ENCODE measurements at places on chromosomes 16 and 17.

GRCh38 chr17:79952265-79952877 lies 83.3 kb downstream of the TBC1D16 start:
- no peak for DNase-seq

DNA sequence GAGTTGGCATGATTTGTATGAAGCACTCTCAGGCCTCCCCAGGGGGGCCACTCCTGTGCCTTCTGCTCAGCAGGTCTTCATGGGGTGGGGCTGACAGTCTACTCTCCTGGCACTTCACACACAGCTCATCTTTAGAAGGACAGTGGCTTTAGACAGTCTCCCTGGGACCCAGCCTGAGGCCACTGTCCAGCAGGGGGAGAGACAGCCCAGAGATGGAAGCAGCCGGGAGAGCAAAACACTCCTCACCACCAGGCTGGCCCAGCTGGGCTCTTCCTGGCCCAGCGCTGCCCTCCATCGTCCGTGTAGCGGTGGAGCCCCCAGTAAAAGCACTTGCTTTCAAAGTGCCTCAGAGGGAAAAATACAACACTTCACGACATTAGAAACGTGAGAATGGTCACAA lies 62.0 kb upstream of the CRHR1 start:
- no peak for DNase-seq

DNA sequence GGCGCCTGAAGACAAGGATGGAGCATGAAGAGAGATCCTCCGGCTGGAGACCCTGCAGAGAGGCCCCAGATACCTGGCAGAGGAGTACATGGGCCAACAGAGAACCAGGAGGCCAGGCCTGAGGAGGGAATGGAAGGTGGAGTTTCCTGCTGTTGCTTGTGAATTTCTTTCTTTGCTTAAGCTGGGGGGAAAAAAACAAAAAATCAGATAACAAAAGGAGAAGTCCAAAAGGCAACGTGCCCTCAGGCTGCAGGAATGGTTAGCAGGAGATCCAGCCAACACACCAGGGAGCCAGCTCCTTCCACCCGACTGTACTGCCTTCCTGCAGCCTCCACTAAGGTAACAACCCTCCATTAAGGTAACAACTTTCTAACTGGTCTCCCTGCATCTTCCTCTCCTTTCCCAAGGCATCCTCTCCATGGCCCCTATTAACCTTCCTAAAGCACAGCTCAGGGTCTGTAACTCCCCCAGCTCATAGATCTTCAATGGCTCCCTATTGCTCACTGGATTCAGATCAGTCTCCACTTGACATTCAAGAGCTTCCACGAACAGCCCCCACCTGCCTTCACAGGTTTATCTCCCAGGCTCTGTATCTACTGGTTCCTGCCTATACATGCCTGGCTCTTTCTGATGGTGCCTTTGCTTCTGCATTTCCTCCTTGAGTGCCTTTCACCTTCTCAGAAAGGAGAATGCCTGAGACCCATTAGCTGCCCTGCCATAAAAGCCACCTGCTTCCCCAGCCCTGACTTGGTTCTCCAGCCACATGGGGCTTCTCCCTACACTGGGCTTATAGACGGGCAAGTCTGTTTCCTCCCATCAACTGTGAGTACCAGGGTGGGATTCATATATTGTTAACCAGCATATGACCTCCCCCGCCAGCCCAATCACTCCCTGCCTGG lies 725 bp upstream of the ARL5C start:
- no peak for DNase-seq

- no peak for DNase-seq
Observed at GRCh38 chr17:18368946-18369345, 5.6 kb upstream of the SHMT1 start.

DNA sequence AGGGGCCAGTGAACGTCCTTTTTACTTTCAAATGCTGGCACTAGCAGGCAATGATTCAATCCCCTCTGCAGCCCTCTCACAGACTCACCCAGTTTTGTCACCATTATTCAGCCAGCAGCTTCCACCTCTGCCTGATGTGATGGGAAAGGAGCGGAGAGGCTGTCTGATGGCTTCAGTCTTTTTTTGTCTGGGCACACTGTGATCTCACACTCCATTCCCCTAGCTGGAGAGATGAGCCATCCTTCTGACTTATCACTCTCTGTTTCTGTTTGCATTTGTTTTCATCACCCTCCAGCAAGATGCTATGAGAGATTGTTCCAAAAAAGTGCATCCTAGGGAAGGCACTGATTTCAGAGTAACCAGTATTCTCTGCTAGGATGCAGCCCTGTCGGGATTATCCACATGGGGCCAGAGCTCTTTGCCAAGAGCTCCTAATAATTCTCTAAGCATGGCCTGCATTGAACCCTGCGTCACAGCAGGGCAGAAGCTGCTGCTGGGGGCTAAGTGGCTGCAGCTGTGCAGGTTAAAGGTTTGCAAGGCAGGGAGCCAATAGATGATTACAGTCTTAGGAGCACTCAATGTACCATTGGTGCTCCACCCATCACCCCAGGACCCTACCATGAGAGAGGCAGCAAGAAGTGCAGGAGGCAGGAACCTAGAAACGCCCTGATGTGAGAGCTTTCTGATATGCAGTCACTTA lies 236.1 kb upstream of the C16orf82 start:
- DNase-seq = no peak

DNA sequence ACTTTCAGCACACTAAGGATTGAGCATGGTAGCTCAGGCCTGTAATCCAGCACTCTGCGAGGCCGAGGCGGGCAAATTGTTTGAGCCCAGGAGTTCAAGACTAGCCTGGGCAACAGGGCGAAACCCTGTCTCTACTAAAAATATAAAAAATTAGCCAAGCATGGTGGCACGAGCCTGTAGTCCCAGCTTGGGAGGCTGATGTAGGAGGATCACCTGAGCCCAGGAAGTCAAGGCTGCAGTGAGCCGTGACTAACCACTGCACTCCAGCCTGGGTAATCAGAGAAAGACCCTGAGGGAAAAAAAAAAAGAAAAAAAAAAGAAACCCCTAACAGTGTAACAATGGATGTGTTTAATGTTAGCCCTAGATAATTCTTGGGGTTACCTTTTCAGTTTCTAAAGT lies 24.0 kb downstream of the PARN start:
- DNase-seq = no peak

GRCh38 chr17:41402161-41402560 lies 4.8 kb upstream of the KRT31 start:
- DNase-seq = no peak

GRCh38 chr17:8753976-8754440 lies 4.3 kb downstream of the SPDYE4 start:
- DNase-seq = no peak

GRCh38 chr17:49966767-49967166 lies 2.2 kb upstream of the DLX4 start:
- DNase-seq = no peak

DNA sequence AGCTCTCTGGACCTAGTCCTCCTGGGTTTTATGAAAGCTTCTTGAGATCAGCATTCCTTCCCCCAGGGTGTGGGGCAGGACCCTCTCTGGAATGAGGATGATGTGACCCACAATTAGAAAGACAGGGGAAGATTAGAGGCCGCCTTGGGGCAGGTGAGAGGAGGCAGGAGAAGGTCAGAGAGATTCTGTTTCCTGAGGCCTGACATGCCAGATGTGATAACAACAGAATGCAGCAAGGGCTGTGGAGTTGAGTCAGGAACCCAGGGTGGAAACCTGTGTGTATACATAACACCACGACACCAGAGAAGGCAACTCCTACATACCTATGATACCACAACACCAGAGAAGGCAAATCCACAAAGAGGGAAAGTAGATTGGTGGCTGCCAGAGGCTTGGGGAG lies 5.4 kb upstream of the SLC5A10 start:
- DNase-seq = no peak

- DNase-seq = no peak
Observed at GRCh38 chr17:35742896-35743477, 10.1 kb downstream of the GAS2L2 start.

GRCh38 chr16:7420843-7421242 lies 88.2 kb downstream of the RBFOX1 start:
- DNase-seq = no peak

DNA sequence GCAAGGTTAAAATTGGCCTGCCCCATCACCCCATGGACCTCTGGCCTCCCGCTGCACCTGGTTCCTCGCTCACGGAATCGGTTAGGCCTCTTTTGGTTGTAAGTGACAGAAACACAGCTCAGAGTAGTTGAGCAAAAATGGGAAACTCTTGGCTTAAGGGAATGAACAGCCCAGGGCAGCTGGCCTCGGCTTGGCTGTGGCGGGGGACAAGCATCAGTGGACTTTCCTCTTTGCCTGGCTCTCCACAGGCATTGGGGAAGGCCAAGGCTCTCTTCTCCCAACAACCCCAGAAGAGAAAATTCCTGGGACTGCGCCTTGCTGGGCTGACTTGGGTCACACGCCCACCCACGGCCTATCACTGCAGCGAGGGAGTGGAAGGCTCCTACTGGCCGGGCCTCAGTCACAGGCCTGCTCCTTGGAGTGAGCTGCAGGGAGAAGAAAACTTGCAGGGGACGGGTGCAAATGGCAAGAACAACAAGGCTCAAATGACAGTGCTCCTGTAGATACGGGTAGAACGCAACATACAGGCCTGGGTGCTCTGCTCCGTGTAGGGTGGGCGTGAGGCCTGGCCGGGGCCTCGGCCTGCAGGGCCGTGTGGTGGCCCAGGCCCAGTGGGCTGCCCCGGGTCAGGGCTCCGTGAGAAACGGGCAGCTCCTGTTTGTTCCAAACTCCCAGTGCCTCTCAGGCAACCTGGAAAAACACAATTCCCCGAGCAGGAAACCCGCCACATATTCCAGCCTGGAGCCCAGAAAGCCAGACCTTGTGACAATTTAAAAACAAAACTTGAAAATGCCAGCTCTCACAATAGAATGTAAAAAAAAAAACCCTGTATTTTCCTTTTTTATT lies 25.0 kb upstream of the ATP2A3 start:
- DNase-seq = no peak

DNA sequence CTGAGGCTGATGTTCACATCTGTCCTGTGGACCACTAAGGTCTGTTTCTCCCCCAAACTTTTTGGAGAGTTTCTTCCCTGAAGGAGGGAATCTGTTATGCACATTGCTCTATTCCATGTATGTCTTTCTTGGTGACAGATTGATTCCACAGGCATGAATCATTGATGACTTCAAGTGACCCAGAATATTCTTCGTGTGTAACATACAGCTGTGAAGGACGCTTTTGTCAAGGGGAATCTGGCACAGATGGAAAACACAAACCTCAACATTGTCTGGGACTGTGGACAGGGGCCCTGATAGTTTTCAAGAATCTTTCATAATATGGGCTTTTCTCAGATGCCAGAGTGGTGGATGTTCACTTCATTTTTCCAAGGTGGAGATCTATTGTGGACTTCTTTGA lies 223.1 kb upstream of the MAF start:
- no peak for DNase-seq

GRCh38 chr17:50129353-50129727 lies 620 bp downstream of the SAMD14 start:
- DNase-seq = no peak

- DNase-seq = no peak
Observed at GRCh38 chr17:13429201-13429600, 172.5 kb downstream of the HS3ST3A1 start.

GRCh38 chr16:19380328-19380727 lies 37.4 kb upstream of the TMC5 start:
- no peak for DNase-seq

GRCh38 chr16:27029525-27029924 lies 37.2 kb upstream of the C16orf82 start:
- DNase-seq = no peak

DNA sequence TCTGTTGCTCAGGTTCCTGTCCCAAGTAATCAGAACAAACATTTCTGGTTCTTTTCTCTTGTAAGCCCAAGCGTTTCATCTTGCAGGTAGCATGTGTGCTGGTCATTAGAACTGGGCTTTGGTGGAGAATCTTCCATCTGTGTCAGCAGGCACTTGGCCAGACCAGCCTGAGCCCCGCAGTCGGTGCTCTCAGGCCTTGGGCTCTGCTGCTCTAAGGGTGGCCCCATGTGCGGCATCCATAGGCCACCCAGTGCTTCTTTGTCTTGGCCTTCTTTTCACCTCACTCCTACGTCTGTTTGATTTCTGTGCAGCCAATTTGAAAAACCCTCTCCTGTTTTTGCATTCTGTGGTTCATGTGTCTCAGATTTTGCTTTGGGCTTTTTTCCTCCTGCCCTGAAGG lies 51.6 kb downstream of the PLD6 start:
- no peak for DNase-seq

- DNase-seq = no peak
Observed at GRCh38 chr16:35841632-35842031, 2382.2 kb downstream of the TP53TG3F start.

- DNase-seq = no peak
Observed at GRCh38 chr16:81035975-81036750, 521 bp downstream of the ATMIN start.

DNA sequence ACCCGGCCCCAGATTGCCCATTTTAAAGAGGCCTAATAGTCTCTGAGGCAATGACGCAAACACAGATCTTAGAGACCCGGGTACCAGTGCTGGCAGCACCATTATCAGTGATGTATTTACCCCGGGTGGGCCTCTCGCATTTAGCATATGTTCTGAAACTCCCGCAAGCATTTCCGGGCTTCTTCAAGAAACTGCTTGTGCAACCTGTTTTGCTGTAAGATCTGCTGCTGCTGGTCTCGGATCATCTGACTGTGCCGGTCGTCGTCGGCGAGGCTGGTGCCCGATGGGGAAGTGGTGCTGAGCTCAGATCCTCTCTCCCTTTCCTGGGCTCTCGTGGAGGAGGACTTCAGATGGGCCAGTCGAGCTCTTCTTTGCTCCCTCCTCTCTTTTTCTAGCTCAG lies 12.5 kb downstream of the CEP295NL start:
- no peak for DNase-seq

DNA sequence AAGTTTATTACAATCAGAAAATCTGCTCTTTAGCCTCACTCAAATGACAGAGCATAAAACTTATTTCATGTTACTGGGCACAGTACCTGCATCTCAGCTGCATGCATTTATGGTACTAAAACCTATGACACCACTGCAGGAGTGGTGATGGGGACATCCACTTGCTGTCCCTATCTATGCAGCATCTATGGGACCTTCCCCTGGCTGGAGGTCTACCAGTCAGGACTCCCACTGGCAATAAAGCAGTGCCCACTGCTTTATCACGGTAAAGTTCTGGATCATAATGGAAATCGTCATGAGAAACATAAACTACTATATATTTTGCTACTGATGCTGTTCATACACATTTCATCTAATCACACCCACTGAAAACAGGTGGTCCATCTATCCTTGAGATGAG lies 26.2 kb downstream of the NSMCE1 start:
- no peak for DNase-seq

GRCh38 chr16:79595231-79595641 lies 5.3 kb downstream of the MAF start:
- DNase-seq = no peak

GRCh38 chr17:41421116-41421515 lies 3.3 kb downstream of the KRT37 start:
- no peak for DNase-seq

DNA sequence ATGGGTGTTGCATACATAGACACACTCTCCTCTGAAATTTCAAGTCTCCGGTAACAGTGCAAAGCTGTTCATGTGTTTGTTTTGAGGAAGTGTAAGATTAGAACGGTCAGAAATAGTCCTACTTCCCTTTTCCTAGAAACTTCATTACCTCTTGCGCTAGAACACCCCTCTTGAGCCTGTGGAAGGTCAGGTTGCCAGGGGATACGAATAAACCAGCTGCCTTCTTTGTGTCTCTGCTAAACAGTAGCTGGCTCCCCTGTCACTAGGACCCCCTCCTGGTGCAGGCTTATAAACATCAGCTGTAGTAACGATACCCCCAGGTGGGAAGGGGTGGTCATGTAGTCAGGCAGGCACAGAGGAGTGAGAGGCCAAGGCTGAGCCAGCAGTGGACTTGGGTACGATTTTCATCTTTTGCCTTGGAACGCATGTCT lies 113.4 kb upstream of the RCVRN start:
- no peak for DNase-seq

GRCh38 chr16:74219706-74220105 lies 76.9 kb upstream of the PSMD7 start:
- DNase-seq = no peak
